ENCODE measurements at places on chromosomes 1 and 21.
A peak's percentile ranks its signal among the peaks of the same experiment; 100 is the strongest.

DNA sequence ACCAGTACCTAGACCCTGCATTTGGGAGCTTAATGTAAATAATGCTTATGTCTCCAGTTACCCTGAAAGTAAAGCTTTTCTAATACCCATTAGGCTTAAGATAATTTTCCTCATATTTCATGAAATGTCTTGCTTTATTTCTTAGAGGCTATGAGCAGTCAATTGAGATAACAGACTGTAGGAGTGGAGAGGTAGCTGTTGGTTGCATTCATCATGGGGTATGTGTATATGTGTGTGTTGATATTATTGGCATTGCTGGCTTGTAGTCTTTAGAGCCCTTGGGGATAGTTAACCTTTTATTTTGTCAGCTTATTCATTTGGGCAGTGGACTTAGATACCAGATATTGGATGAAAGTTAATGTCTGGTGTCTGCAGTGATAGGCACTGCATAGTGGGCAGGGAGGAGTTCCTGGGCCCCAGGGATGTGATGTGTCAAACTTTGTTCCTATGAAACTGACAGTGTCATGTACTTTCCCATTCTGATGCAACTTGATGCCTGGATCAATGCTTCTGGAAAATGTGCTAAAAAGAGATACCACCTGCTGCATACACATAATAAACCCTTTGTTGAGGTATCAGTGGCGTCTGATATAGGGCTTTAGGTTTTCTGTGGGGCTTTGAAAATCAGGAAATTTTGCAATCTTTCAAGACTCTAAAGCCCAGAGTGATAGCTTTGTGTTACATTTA, 83.9 kb downstream of the MAST2 start:
- DNase-seq = no peak

DNA sequence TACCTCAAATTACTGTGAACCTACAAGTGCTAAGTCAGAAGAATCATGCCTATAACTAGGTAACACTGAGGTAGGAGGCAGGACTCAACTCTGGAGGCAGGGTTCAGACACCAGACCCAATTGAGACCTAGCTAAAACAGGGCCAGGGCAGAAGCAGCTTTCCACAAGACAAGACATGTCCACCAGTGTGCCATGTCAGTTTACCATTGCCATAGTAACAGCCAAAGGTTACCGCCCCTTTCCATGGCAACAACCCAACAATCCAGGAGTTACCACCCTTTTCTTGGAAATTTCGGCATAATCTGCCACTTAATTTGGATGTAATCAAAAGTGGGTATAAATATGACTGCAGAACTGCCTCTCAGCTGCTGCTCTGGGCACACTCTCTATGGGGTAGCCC, 432.3 kb downstream of the DPYD start:
- DNase-seq = no peak

GRCh38 chr1:174812016-174812415, 187.7 kb upstream of the CACYBP start:
- no peak for DNase-seq

- DNase-seq = no peak
These were observed 50.2 kb downstream of the SWT1 start for GRCh38 chr1:185207170-185207569.

DNA sequence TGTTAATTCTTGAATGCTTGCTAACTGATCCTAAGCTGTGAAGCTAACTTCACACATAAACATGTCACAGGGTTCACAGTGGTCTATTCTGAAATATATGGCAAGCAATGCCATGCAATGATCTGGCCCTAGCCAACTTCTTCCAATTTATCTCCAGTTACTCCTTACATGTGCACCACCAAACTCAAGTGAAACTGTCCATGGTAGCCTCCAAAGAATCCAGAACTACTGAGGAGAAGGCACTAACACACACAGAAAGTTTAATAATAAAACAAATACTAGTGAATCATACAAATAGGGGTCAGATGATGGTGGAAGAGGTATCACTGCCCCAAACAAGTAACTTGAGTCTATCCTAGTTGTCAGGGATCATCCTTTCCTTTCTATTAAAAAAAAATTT, 172.6 kb upstream of the RAB4A start:
- no peak for DNase-seq

GRCh38 chr1:3032371-3033039, 11.2 kb downstream of the ACTRT2 start:
- no peak for DNase-seq

DNA sequence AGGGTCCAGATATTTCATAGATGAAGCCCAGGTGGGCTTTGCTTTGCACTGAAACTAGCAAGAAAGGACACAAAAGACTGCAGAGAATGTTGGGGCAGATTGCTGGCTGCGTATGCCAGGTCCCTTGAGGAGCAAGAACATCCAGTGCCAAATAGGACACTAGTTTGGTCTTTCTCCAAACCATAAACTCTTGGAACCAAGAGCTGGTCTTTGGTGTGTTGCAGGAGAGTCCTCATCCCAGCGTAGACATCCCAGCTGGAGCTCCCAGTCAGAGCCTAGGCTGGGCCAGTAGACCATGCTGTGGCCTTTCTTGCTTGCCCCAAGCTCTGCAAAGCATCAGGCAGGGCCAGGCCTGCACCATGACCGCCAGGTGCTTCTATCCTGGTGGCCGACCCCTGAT, 87.5 kb downstream of the ATP5PO start:
- no peak for DNase-seq

GRCh38 chr21:46011267-46011967, 29.8 kb downstream of the COL6A1 start:
- no peak for DNase-seq

GRCh38 chr1:29990304-29990703, 733.1 kb downstream of the MATN1 start:
- no peak for DNase-seq

DNA sequence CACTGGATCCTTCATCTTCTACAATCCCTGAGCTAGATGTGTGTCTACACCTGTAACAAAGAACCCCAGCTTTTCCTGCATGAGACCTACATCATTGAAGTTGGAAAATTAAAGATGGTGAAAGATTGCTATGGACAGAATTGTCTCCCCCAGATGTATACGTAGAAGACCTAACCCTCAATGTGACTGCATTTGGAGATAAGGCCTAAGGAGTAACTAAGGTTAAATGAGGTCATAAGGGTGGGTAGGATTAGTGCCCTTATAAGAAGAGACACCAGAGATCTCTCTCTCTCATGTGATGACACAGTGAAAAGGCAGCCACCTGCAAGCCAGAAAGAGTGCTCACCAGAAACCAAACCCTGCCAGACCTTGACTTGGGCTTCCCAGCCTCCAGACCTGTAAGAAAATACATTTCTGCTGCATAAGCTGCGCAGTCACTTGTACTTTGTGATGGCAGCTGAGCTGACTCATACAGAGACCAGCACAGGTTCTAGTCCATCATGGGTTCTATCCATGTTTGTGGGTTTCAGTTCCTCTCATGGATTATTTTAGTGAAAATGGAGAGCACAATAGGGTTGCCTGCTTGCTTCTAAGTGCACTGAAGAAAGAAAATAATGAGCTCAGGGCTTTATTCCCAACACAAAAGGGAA, 180.8 kb downstream of the TPR start:
- no peak for DNase-seq

- DNase-seq = no peak
These were observed 114.8 kb downstream of the TYW3 start for GRCh38 chr1:74847715-74848114.

DNA sequence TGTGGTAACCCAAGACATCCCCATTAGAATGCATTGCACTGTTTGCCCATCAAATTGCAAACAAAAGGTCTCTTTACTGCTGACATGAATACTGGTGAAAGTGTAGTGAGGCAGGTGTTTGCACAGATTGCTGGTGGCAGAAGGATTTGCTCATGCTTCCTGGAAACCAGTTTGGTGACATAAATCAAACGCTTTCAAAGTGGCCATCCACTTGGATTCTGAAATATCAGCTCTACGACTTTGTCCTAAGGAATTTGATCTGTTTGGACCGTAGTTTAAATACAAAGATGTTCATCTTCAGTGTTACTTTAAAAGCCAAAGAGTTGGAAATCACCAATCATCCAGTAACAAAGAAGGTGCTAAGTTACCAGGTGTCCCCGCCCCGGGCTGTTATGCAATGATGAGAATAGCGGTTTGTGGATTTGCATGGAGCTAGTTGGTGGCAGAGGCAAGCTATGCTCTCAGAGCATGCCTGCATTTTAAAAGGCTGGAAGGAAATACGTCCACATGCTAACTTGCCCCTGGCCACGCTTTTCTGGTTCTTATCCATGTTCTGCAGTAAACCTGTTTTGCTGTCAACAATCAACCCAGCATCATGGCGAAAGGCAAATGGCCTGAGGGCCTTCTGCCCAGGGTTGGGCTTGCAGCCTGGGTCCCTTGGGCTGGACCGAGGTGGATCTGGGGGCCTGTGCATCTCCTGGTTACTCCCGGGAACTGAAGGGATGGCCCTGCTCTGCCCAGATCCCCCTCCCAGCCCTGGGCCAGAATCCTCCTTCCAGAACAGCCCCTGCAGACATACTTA, 49.2 kb downstream of the UMODL1 start:
- no peak for DNase-seq

- no peak for DNase-seq
These were observed 359.3 kb upstream of the RUNX1 start for GRCh38 chr21:35408401-35408800.

DNA sequence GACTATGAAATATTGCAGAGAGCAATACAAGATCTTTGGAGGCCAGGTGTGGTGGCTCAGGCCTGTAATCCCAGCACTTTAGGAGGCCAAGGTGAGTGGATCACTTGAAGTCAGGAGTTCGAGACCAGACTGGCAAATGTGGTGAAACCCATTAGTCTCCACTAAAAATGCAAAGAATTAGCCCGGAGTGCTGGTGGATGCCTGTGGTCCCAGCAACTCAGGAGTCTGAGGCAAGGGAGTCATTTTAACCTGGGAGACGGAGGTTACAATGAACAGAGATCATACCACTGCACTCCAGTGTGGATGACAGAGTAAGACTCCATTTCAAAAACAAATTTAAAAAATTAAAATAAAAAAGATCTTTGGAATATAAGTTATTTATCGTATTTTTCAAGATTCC, 76.6 kb downstream of the PRKAB2 start:
- no peak for DNase-seq

GRCh38 chr1:206895837-206896242, 1.4 kb upstream of the IL24 start:
- DNase-seq = no peak

DNA sequence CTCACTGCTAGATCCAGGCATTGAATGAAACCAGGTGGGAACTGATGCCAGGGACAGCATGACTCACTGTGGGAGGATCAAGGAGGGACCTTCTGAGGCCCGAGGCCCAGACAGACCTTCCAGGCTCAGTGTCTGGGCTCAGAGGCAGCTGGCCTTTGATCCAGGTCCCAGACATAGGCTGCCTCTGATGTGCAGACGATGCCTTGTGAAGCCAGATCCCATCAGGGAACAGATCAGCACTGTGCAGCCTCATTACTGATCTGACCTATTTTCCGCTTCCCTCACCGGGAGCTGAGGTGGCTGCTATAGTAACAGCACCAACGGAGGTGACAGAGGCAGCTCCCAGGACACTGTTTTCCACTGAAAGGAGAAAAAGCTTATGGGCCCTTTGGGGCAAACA, 399.5 kb downstream of the MATN1 start:
- no peak for DNase-seq

GRCh38 chr21:46150073-46150472, 5.3 kb downstream of the FTCD start:
- peak; percentile 29 for DNase-seq

GRCh38 chr1:84758968-84759491, 68.8 kb upstream of the SSX2IP start:
- peak; percentile 51 for DNase-seq

- DNase-seq = no peak
These were observed 27.2 kb upstream of the SHISA4 start for GRCh38 chr1:201861448-201861847.

DNA sequence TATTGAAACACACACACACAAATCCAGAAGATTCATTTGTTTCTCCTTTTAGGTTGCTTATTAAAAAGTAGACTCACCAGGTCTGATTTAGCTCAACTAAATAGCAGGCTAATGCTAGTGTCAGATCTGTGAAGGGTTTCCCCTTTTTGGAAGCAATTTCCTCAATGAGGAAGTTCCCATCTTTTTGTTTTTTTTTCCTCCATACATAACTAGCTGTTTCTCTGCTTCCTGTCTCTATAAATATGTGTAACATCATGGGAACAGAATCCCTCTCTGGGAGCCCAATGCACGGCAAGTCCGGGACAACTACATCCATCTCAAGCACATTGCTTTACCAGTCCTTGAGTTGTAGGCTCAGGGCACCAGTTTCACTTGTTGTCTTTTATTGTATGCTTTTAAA, 1421.1 kb downstream of the PLA2G4A start:
- no peak for DNase-seq

GRCh38 chr1:29368936-29369932, 132.9 kb downstream of the PTPRU start:
- no peak for DNase-seq

DNA sequence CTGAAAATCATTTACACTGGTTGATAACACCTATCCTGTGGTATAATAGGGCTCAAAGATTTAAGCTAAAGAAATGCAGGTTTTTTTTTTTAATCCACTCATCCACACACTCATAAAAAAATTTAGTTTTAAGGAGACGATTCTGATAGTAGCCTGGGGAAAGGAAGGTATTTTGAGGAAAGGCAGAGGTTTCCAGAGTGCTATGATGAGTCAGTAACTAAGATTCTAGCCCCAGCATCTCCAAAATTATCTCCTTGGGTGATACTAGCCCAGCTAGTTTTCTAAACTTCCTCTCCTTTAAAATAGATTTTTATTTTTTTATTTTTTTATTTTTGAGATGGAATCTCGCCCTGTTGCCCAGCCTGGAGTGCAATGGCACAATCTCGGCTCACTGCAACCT, 20.7 kb downstream of the ASAP3 start:
- DNase-seq = no peak

- no peak for DNase-seq
These were observed 21.0 kb downstream of the CLCA4 start for GRCh38 chr1:86567878-86568277.

GRCh38 chr1:77281491-77282186, at the start of gene AK5:
TSS of gene AK5 (plus strand) at chr1:77282019. CDS start at chr1:77282314, 295 bp downstream.
- DNase-seq = peak; percentile 73

GRCh38 chr1:207748737-207749528, 2.9 kb upstream of the CD46 start:
- no peak for DNase-seq
